RWPE1 (cell line): ENCODE measurements at places on chromosomes 4 and X.

DNA sequence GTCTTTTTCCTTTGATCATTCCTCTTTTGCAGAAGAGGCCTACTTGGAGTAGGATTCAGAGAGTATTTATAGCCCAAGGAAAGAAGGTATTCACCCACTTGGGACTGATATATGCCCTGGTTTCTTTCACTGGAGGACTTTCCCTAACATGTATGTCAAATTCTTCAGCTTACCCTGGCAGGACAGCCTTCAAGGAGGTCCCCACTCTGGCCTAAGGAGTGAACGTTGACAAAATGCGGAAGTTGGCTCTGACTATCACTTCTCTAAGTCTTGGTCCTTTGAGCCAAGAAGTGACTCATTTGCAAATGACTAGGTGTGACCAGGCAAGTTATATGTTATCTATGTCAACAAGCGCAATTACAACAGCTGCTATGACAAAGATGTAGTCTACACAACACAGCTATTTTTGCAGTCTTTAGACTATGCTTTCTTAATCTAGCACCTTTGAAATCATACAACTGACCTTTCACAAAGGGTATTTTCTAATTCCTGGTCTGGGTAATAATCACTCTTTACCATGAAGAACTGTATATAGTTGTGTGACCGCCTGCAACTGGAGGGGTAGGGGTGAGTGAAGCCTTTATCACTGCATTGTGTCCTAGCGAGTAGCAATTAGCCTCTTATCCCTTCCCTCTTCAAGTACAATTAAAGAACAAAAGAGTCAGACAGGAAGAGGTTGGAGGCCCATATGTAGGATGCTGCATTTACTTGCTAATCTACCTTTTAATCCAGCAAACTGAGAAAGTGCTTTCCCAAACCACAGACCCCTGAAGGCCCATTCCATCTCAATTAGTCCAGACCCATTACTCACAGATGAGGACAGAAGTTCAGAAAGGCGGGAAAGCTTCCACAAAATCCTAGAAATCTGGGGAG is 50.1 kb downstream of the RASGEF1B start:
- DNase-seq = peak; percentile 70

DNA sequence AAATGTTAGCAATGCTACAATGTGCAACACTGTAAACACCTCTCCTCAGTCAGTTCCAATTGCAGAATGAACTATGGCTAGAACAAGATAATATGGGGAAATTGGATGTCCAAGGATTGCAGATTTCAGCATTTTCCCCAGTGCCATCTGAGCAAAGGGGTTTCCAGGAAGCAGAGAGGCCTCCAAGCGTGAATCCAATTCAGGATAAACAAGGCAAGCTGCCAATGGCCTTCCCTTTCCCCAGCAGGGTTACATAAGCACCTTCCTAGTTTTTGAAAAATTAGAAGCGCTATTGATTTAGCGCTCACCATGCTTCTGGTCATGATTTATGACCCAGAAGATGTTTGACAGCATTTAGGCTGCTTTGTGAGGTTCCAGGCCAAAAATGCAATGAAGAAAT is 223.0 kb upstream of the GATB start:
- DNase-seq = no peak

- no peak for DNase-seq
Observed at GRCh38 chr4:18441203-18441590, 419.6 kb upstream of the LCORL start.

DNA sequence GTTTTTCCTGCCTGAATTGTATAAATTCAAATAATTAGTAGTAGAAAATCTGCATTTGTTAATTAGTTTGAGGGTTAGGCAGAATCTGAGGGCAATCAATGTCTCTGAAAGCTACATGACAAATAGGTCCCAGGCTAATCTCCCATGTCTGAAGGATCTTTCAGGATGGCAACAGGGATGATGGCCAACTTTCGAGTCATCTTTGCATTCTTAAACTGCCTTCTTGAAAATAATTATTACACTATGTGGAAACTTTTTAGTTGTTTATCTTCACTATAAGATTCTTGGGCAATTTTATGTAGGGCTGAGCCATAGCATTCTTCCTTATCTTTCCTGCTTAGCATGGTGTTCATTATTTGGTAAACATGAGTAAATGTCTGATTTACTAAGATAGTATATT is 490.3 kb upstream of the EPHA5 start:
- DNase-seq = no peak

- DNase-seq = peak; percentile 13
Observed at GRCh38 chrX:133254666-133255065, 36.5 kb upstream of the TFDP3 start.

DNA sequence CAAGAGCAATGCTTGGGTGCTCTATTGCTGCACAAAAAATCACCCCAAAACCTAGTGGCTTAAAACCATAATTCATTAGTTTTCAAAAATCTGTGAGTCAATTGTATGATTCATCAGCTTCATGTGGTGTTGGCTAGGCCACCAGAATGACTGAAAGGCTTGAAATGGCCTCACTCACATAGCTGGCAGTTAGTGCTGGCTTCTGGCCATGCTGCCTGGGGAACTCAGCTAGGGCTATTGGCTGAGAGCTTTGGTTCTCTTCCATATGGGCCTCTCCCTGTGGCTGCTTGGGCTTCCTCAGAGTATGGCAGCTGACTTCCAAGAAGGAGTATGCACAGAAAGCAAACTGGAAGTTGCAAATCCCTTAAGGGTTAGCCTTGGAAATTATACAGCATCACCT is 3.1 kb upstream of the MTMR1 start:
- peak; percentile 46 for DNase-seq

DNA sequence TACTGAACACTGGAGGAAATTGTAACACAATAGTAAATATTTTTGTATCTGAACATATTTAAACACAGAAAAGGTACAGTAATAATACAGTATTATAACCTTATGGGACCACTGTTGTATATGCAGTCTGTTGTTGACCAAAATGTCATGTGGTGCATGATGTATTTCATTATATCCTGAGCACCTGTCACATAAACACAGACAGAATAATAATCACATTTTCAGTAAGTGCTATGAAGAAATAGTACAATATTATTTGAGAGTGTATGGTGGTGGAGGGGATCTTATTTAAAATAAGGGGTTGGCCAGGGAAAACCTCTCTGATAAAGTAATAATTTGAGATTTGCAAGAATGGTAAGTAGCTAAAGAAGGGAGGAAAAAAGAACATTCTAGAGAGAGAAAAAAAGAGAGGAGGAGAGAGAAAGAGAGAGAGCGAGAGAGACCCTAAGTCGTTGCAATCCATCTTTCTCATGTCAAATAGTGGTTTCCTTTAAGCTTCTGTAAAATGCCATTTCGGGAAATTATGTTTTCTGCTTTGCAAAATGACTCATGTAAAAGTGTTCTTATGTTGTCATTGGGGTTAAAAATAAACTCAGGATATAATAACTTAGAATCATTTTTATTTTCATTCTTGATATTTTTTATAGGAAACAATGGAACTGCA is 19.3 kb upstream of the CLNK start:
- no peak for DNase-seq

DNA sequence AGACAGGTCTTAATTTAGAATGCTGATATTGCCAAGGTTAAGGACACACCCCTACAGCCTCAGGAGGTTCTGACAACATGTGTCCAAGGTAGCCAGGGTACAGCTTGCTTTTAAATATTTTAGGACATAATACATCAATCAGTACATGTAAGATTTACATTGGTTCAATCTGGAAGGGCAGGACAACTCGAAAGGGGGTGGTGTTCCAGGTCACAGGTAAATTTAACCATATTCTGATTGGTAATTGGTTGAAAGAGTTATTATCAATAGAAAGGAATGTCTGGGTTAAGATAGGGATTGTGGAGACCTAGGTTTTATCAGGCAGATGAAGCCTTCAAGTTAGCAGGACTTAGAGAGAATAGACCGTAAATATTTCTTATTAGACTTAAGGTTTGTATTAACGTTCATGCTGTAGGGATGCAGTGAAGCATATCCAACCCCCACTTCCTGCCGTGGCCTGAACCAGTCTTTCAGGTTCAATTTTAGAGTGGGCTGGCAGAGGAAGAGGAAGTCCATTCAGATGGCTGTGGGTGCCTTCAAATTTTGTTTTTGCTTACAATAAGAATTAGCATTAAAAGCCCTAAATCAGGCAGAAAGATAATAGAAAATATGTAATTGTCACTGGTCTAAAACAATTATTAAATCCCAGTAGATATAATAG is 136.5 kb upstream of the GALNTL6 start:
- DNase-seq = no peak

DNA sequence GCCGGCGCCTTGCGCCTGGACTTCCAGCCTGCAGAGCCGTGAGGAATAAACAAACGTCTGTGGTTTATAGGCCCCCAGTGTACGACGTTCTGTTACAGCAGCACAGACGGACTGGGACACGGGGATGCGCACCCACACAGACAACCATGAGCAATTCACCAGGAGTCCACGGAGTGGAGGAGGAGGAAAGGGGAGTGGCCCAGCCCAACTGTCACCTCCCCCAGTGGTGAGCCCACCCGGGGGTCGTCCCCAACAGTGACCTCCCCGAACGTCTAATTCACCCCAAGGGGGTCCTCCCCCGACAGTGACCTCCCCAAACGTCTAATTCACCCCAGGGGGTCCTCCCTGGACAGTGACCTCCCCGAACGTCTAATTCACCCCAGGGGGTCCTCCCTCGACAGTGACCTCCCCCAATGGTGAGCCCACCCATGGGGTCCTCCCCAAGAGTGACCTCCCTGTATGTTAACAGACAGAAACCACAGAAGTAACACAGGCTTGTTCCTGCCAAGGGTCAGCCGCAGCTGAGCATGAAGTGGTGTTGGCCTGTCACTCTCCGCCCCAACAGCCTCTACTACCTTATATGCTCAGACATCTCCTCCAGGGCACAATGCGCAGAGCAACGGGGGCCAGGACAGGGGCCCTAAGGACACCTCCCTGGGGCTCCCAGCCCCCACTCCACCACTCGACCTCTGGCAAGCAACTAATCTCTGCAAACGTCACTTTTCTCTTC is 6.2 kb downstream of the GAK start:
- DNase-seq = no peak

- DNase-seq = no peak
Observed at GRCh38 chr4:7027913-7028312, 15.3 kb upstream of the TADA2B start.

GRCh38 chr4:137432446-137433311 is 99.6 kb downstream of the PCDH18 start:
- DNase-seq = no peak

- DNase-seq = no peak
Observed at GRCh38 chr4:58514299-58514698, 1404.1 kb upstream of the IGFBP7 start.
